Nasal cavity respiratory epithelium epithelial cell of viscerocranial mucosa (primary cell): ENCODE measurements at places on chromosomes 2 and 18. TPM values are rescaled to one million over a fixed set of nuclear protein-coding genes. Genes with fewer than 3 reads are reported as not detected.

The IL1RN gene
- 53.7 and 106 TPM in 2 replicates for total RNA-seq

The GPN1 gene
- 40.2 and 40.3 TPM in 2 replicates for total RNA-seq

The MPP4 gene
- under 0.01 and 0.07 TPM in 2 replicates for total RNA-seq

The EMX1 gene
- total RNA-seq = under 0.01 and 0.07 TPM in 2 replicates

The RAX gene
- not detected in 2 replicates for total RNA-seq
